Upper lobe of left lung (tissue), 6 donors: ENCODE measurements at places on chromosomes 16 and 17. TPM values are rescaled to one million over a fixed set of nuclear protein-coding genes. Genes with fewer than 3 reads are reported as not detected.

SMARCE1 gene
- total RNA-seq: 70.3 TPM

RNF112 gene
- 3.0 TPM for total RNA-seq

NOL3 gene
- 45.8 TPM for total RNA-seq

KRT33A gene
- total RNA-seq: not detected

CD300LB gene
- total RNA-seq: 0.49 TPM

C16orf95 gene
- total RNA-seq: 9.4 TPM

PRSS22 gene
- total RNA-seq: 22.9 TPM

ASGR1 gene
- total RNA-seq: 6.8 TPM

SBK1 gene
- 1.1 TPM for total RNA-seq

SLC16A6 gene
- 6.3 TPM for total RNA-seq

SKAP1 gene
- total RNA-seq: 3.2 TPM

KRT24 gene
- not detected for total RNA-seq

DNA sequence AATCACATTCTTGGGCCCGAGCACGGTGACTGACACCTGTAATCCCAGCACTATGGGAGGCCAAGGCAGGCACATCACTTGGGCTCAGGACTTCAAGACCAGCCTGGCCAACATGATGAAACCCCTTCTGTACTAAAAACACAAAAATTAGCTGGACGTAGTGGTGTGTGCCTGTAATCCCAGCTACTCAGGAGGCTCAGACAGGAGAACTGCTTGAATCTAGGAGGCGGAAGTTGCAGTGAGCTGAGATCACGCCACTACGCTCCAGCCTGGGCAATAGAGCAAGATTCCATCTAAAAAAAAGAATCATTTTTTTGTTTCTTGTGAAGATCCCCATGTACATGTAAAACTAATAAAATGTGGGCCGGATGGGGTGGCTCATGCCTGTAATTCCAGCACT, 53.1 kb upstream of the ATF7IP2 start:
- no peaks in the 10 kb centered on the region for H3K27me3 ChIP-seq
- no peak overlapping the region for H3K27ac ChIP-seq
- no peaks in the 10 kb centered on the region for H3K36me3 ChIP-seq
- DNase-seq: no peak
- no peak overlapping the region for H3K4me3 ChIP-seq

DNA sequence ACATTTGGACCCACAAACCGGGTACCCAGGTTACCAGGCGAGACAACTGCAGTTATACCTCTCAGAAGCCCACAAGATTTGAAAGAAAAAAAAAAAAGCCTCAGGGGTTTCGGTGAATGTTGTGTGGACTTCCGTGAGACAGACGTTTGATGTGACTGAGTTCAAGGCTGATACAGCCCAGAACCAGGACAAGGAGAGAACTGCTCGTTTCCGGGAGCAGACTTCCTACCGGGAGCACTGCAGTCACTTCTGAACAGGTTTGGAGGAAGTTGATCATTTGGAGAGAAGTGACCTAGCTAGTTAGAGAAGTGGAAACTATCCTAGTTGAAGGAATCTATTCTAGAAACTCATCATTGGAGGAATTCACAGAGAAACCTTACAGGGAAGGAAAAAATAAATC, 847 bp downstream of the CKLF start:
- H3K4me1 ChIP-seq: peaks cover 37% of the 10 kb centered on the region
- peak overlapping the region; percentile 56 for H3K4me3 ChIP-seq
- DNase-seq: peak; percentile 47
- H3K27me3 ChIP-seq: no peaks in the 10 kb centered on the region

GRCh38 chr17:31535581-31535981, 144.1 kb downstream of the RAB11FIP4 start:
- no peaks in the 10 kb centered on the region for H3K27me3 ChIP-seq
- H3K36me3 ChIP-seq: peaks cover 5% of the 10 kb centered on the region
- H3K4me3 ChIP-seq: no peak overlapping the region
- no peak overlapping the region for H3K27ac ChIP-seq

- no peaks in the 10 kb centered on the region for H3K36me3 ChIP-seq
- H3K4me1 ChIP-seq: no peaks in the 10 kb centered on the region
- H3K27ac ChIP-seq: no peak overlapping the region
- H3K4me3 ChIP-seq: no peak overlapping the region
- H3K27me3 ChIP-seq: no peaks in the 10 kb centered on the region
- DNase-seq: no peak
Measured at GRCh38 chr17:66910651-66911285, 53.7 kb upstream of the CACNG4 start.

GRCh38 chr16:8867216-8867931, 1.4 kb downstream of the CARHSP1 start:
- no peaks in the 10 kb centered on the region for H3K27me3 ChIP-seq
- H3K4me3 ChIP-seq: peak overlapping the region; percentile 82
- DNase-seq: peak; percentile 45
- peaks cover 74% of the 10 kb centered on the region for H3K4me1 ChIP-seq
- H3K36me3 ChIP-seq: no peaks in the 10 kb centered on the region

DNA sequence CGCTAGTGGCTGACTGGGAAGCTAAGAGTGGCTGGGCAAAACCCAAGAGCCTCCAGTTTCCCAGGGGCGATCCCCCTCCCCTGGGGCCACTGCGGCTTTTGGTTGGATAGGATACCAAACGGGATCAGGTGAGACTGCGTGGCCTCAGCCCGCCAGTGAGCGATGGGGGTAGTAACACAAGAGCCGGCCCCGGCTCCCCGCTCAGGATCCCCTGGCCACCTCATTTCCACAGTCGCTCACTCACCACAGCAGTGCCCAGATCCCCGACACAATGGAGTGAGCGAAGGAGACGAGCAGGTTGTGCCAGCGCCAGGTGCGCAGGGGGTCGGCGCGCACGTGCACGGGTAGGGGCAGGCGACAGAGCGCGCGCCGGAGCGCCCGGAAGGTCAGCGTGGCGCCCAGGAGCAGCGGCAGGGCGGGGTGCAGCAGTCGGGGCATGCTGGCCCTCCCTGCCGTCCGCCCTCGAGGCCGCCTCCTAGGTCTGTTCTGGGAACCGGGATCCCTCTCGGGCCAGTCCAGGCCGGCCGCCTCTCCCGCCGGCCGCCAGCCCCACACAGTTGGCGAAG, 290 bp downstream of the TLCD1 start:
- peak overlapping the region; percentile 95 for H3K27ac ChIP-seq
- peak overlapping the region; percentile 75 for H3K4me3 ChIP-seq
- no peaks in the 10 kb centered on the region for H3K27me3 ChIP-seq
- DNase-seq: peak; percentile 75
- peaks cover 42% of the 10 kb centered on the region for H3K36me3 ChIP-seq

GRCh38 chr16:766008-766819, 5.7 kb downstream of the MSLN start:
- no peaks in the 10 kb centered on the region for H3K36me3 ChIP-seq
- no peak for DNase-seq
- H3K4me3 ChIP-seq: no peak overlapping the region
- H3K27ac ChIP-seq: no peak overlapping the region
- peaks cover 5% of the 10 kb centered on the region for H3K4me1 ChIP-seq

GRCh38 chr17:37488009-37488604, 1.6 kb upstream of the DUSP14 start:
- no peaks in the 10 kb centered on the region for H3K36me3 ChIP-seq
- H3K27me3 ChIP-seq: peaks cover 4% of the 10 kb centered on the region
- no peak for DNase-seq
- H3K4me1 ChIP-seq: peaks cover 23% of the 10 kb centered on the region

GRCh38 chr17:79648181-79648831, 37.5 kb upstream of the RBFOX3 start:
- no peak overlapping the region for H3K4me3 ChIP-seq
- H3K27me3 ChIP-seq: no peaks in the 10 kb centered on the region
- DNase-seq: no peak
- no peak overlapping the region for H3K27ac ChIP-seq

- no peaks in the 10 kb centered on the region for H3K4me1 ChIP-seq
- H3K27ac ChIP-seq: peak overlapping the region; percentile 21
- H3K36me3 ChIP-seq: no peaks in the 10 kb centered on the region
- peak; percentile 67 for DNase-seq
- H3K27me3 ChIP-seq: no peaks in the 10 kb centered on the region
Measured at GRCh38 chr16:66972983-66973382, 11.9 kb downstream of the CES3 start.

- H3K27ac ChIP-seq: no peak overlapping the region
- no peak overlapping the region for H3K4me3 ChIP-seq
- no peaks in the 10 kb centered on the region for H3K27me3 ChIP-seq
- no peaks in the 10 kb centered on the region for H3K36me3 ChIP-seq
- no peak for DNase-seq
Measured at GRCh38 chr16:69905171-69905555, 46.0 kb upstream of the CLEC18A start.

GRCh38 chr16:21646721-21647561, 5.5 kb downstream of the IGSF6 start:
- H3K27me3 ChIP-seq: no peaks in the 10 kb centered on the region
- H3K4me3 ChIP-seq: no peak overlapping the region
- H3K4me1 ChIP-seq: peaks cover 29% of the 10 kb centered on the region
- no peak for DNase-seq
- H3K36me3 ChIP-seq: no peaks in the 10 kb centered on the region

- no peaks in the 10 kb centered on the region for H3K27me3 ChIP-seq
- no peaks in the 10 kb centered on the region for H3K36me3 ChIP-seq
- peaks cover 9% of the 10 kb centered on the region for H3K4me1 ChIP-seq
- no peak for DNase-seq
- no peak overlapping the region for H3K4me3 ChIP-seq
Measured at GRCh38 chr17:973053-973452, 6.5 kb downstream of the NXN start.

- H3K4me3 ChIP-seq: no peak overlapping the region
- DNase-seq: no peak
- peaks cover 5% of the 10 kb centered on the region for H3K4me1 ChIP-seq
- H3K27me3 ChIP-seq: no peaks in the 10 kb centered on the region
Measured at GRCh38 chr17:68782789-68783188, 172.4 kb downstream of the ABCA8 start.

GRCh38 chr16:31709181-31709580, 164.4 kb upstream of the ZNF267 start:
- H3K27me3 ChIP-seq: no peaks in the 10 kb centered on the region
- DNase-seq: no peak
- peaks cover 28% of the 10 kb centered on the region for H3K36me3 ChIP-seq
- peaks cover 2% of the 10 kb centered on the region for H3K4me1 ChIP-seq
- H3K27ac ChIP-seq: no peak overlapping the region
- H3K4me3 ChIP-seq: no peak overlapping the region

DNA sequence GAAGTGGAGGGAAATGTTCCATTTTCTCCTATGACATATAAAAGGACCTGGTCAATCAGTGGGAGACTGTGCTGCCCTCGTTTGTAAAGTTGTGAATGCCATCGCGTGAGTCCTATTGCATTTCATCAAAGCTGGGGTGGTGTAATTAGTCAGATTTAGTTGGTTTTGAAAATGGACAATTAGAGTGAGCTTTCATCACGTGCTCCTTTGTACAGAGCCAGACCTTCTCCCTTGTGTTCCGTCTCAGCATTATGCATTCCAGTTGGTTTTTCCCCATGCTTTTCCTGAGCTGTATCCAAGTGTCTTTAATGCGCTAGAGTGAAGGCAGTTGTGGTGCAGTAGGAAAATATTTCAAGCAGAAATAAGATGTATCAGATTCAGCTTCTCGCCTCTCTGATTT, 10.4 kb downstream of the SEC14L1 start:
- DNase-seq: no peak
- H3K36me3 ChIP-seq: peaks cover 18% of the 10 kb centered on the region
- no peaks in the 10 kb centered on the region for H3K27me3 ChIP-seq
- no peak overlapping the region for H3K4me3 ChIP-seq

GRCh38 chr17:62757500-62757951, 50.6 kb downstream of the MARCHF10 start:
- no peak overlapping the region for H3K27ac ChIP-seq
- no peaks in the 10 kb centered on the region for H3K4me1 ChIP-seq
- DNase-seq: no peak
- H3K27me3 ChIP-seq: no peaks in the 10 kb centered on the region

- no peak for DNase-seq
- H3K4me1 ChIP-seq: no peaks in the 10 kb centered on the region
- no peak overlapping the region for H3K27ac ChIP-seq
- H3K4me3 ChIP-seq: no peak overlapping the region
Measured at GRCh38 chr16:24145927-24146326, 110.2 kb upstream of the CACNG3 start.

- H3K27me3 ChIP-seq: no peaks in the 10 kb centered on the region
- H3K4me3 ChIP-seq: peak overlapping the region; percentile 50
- H3K36me3 ChIP-seq: no peaks in the 10 kb centered on the region
- peaks cover 49% of the 10 kb centered on the region for H3K4me1 ChIP-seq
Measured at GRCh38 chr16:66367968-66368891, 1.7 kb downstream of the CDH5 start.

GRCh38 chr16:68084504-68085258, 489 bp upstream of the NFATC3 start:
- peak overlapping the region; percentile 93 for H3K27ac ChIP-seq
- peak; percentile 96 for DNase-seq
- no peaks in the 10 kb centered on the region for H3K36me3 ChIP-seq
- peak overlapping the region; percentile 76 for H3K4me3 ChIP-seq

DNA sequence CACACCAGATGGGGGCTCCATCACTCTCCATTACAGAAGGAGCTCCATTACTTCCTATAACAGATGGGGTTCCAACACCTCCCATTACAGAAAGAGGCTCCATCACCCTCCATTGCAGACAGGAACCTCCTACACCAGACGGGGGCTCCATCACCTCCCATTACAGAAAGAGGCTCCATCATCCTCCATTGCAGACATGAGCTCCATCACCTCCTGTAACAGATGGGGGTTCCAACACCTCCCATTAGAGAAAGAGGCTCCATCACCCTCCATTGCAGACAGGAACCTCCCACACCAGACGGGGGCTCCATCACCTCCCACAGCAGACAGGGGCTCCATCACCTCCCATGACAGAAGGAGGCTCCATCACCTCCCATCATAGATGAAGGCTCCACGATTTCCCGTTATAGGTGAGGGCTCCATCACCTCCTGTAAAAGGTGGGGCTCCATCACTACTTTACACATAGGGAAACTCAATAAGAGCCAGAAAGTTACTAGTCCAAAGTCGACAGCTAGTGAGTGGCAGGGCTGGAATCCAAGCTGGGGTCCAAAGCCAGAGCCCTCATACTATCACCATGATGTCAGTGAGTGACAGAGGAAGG, 224.8 kb downstream of the RBFOX3 start:
- H3K4me3 ChIP-seq: no peak overlapping the region
- no peaks in the 10 kb centered on the region for H3K36me3 ChIP-seq
- peaks cover 5% of the 10 kb centered on the region for H3K27me3 ChIP-seq
- DNase-seq: no peak

- no peaks in the 10 kb centered on the region for H3K27me3 ChIP-seq
- H3K4me3 ChIP-seq: no peak overlapping the region
- H3K4me1 ChIP-seq: no peaks in the 10 kb centered on the region
- no peak overlapping the region for H3K27ac ChIP-seq
- no peak for DNase-seq
- no peaks in the 10 kb centered on the region for H3K36me3 ChIP-seq
Measured at GRCh38 chr16:57711993-57712392, 17.4 kb downstream of the DRC7 start.

DNA sequence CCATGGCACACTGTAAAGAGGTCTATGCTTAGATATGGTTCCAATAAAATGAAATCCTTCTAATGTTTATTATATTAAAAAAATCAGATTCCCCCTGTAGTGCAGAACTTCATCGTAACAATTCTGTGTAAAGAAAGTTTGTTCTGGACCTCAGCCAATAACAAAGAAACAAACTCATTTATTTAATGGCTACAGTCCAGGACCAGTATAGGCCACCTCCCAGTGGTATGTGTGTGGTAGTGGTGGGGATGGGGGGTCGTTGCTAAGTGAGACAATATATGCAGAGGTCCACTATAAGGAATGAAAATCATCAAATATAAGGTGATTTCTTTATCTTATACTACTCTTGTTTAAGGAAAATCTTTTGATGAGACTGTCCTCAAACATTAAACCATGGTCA, 136.4 kb downstream of the CDK5R1 start:
- no peaks in the 10 kb centered on the region for H3K4me1 ChIP-seq
- H3K27ac ChIP-seq: no peak overlapping the region

GRCh38 chr16:88459366-88460073, 6.4 kb downstream of the ZFPM1 start:
- peaks cover 28% of the 10 kb centered on the region for H3K4me1 ChIP-seq
- no peak for DNase-seq
- H3K27me3 ChIP-seq: no peaks in the 10 kb centered on the region
- no peak overlapping the region for H3K4me3 ChIP-seq
- no peak overlapping the region for H3K27ac ChIP-seq
- no peaks in the 10 kb centered on the region for H3K36me3 ChIP-seq
